GM12891 (cell line): ENCODE measurements at places on chromosomes 4 and X.
A peak's percentile ranks its signal among the peaks of the same experiment; 100 is the strongest.

DNA sequence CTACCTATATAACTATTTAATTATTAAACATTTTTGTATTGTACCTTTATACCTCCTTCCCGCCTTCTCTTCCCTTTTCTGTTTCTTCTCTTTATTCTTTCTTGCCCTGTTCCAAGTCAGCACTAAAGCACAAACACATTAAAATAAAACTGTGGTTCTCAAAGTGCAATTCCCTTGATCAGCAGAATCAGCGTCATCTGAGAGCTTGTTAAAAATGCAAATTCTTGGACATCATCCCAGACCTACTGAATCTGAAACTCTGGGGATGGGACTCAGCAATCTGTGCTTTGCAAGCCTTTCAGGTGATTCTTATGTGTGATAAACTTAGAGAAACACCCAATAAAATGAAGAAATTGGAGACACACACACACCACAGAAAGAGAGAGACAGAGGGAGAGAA is 178.4 kb upstream of the BMP3 start:
- no peak for DNase-seq

DNA sequence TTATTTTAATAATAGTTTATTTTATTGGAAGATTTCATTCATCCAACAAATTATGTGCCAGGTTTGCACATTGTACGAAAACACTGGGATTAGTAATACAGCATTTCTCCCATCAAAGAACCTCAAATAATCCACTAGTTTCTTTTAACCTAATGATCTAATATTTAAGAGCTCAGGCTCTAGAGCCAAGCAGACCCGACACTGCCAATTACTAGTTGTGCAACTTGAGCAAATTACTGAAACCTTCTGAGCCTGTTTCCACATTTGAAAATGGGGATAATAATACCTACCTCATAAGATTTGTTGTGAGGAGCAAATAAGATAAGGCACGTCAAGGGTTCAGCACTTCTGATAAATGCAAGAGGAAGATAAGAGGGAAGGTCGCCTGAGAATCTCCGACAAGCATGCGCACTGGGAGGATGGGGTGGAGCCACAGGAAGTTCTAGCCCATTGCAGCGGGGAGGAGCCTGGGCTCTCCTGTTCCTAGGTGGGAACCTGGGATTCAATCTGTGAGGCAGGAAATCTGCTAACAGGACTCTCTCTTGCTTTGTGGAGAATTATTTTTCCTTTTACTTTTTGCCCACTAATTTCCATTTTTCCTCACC is 141.5 kb upstream of the SMAD1 start:
- DNase-seq: no peak

DNA sequence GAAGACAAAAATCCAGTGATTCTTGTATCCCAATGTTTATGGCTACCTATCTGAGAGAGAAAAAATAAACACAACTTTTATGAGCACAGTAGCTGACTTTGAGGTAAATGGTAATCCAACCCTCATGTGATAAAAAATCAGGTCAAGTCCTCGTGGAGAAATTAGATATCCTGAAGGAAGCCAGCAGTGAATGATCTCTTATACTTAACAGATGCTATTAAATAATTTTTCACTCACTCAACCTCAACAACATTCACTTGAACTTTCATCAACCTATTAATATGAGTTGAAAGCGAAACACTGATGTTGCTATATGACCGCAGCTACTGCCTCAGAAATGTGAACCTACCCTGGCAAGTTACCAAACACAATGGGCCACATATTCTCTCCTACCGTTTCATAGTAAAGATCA is 105.4 kb downstream of the GPC3 start:
- DNase-seq: no peak

DNA sequence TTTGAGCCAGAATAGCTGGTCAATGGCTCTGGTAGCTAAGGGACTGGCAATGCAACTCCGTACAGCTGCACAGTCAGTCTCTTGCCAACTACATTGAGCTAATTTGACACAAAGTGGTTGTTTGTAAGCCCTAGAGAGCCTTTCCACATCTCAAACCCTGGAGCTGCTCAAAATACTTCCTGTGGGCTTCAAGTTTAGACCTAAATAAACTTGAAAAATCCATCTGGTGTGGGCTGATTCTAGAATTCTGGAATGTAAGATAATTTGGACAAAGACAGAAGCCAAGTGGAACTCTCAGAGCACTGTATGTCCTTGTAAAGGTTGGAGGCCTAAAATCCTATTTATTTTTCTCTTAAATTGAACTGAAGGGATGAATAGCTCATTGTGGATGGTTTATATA is 380.8 kb downstream of the SPRY1 start:
- DNase-seq: no peak

DNA sequence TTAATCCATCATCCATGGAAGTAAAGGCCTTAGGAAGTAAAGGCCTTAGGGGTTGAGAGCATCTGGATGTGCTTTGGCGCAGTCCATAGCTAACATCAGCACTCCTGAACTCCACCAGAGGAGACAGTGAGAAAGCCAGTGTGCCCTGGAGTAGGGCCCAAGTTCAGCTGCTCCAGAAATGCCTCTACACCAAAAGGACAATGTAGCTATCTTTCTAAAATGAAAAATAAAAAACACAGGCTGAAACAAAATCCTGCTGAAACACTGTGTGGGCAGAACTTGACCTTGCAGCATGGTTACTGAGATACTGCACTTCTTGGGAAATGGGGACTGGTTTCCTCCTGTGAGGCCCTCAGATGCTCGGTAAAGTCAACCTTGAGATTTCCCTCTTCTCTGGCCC is 29.3 kb downstream of the SH3RF1 start:
- no peak for DNase-seq

DNA sequence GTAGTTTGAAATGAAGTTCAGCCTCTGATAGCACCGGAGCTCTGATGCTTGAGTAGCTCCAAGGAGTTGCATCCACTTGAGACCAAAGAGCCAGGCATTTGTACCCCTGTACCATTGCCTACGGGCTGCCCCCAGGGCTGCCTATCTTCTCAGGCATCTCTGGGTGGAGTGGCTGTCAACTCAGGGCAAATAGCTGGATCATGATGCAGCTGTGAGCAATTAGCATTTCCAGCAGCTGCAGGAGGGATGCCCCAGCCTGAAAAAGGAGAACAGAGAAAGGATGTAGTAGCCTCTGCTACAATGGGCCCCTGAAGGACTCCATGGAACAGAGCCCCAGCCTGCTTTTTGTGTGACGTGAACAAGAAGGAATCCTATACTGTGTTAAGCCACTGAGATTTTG is 492.6 kb downstream of the BCOR start:
- no peak for DNase-seq

DNA sequence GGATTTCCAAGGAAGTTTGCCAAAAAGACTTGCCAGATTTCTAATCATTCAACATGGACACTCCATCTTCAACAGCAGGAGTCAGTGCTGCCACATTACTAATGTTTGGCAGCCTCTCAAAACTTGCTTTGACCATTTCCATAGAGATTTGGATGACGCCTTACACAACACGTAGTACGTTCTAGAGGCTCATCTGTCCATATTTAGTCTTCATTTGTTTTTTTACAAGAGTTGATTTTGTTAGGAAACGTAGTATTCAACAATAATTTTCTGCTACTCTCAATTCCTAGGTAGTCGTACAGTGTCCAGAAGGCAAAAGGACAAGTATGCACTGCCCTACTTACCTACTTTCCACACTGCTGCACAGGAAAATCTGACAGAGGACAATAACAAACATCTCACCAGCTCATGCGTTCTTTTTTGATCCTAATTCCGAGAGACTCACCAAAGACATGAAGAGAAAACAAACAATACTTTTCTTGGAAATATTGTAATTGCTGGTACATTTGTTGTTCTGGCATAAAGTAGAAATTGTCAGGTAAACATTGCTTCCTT is 117.3 kb downstream of the SNCA start:
- DNase-seq: no peak

- DNase-seq: no peak
These were observed 26.5 kb downstream of the STIM2 start for GRCh38 chr4:26887143-26887542.

GRCh38 chrX:2412131-2412530 is 88.6 kb downstream of the DHRSX start:
- no peak for DNase-seq

DNA sequence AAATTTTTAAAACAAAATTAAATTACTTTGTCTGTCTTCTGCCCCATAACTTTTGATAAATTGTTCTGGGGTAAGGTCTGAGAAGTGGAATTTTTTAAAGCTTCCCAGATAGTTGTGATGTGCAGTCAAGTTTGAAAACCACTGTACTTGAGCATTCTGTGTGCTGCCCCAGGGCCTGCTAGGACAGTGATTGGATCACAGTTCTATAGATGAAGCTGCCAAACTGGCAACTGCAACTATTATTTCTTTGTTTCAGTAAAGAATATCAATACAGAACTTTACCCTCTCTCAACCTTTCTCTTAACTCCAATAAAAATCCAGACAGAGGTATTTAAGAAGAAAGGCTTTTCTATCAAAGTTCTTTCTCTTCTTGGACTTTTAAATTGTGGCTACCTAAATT is at the start of gene OPRPN:
OPRPN (plus strand) TSS at position 361 of the 400 bp plus-strand sequence. CDS start 1,346 bp downstream, outside the sequence.
- DNase-seq: no peak

- no peak for DNase-seq
These were observed 54.8 kb upstream of the SRD5A3 start for GRCh38 chr4:55291227-55291640.

- DNase-seq: no peak
These were observed 98.4 kb upstream of the MAGEE2 start for GRCh38 chrX:75883446-75883845.

DNA sequence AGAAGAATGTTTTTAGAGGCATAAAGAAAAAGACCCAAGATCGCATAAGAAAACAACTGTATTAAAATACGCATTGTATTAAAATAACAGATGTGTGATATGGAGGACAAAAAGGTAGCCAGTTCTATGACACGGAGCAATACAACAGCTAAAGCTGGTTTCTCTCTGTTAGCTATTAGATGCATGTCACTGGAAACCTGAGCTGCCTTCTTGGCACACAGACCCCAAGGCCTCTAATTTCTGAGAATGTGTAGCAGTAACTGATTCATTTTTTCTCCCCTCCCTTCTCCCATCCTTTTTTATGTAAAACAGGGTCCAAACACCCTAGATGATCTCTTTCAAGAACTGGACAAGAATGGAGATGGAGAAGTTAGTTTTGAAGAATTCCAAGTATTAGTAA is 4.1 kb downstream of the S100G start:
- no peak for DNase-seq

DNA sequence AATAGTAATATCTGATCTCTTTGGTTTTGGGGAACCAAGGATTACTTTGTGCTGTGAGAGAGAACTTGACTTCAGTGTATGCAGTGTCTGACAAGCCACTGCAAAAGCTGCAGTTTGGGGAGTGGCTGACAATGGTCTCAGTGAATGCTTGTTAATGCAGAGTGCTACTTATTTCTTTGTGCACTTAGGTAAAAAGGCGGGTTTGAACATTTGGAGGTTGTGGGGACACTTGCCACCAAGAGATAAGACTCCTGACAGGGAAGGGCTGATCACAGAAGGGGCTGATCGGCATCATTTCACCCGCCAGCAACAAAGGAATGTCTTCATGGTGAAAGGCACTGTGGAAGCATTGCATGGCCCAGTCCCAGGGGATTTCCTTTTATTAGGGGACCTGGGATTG is 28.6 kb upstream of the USP46 start:
- DNase-seq: no peak

DNA sequence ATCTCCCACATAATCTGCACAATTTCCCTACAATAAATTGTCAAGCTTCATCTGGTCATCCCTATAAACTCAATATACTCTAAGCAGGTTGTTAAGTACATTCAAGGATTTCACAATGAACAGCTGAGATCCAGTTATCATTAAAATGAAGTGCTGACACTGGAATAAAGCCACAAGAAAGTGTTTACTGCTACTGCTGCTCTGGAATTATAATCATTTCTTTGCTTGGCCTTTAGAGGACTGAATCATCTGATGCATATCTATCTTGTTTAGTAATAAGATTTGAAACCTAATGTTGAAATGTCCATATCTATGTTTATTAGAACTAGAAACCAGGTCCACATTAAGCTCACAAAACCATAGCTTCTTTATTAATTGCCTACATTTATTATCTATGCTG is 338.6 kb upstream of the ZFP42 start:
- no peak for DNase-seq

DNA sequence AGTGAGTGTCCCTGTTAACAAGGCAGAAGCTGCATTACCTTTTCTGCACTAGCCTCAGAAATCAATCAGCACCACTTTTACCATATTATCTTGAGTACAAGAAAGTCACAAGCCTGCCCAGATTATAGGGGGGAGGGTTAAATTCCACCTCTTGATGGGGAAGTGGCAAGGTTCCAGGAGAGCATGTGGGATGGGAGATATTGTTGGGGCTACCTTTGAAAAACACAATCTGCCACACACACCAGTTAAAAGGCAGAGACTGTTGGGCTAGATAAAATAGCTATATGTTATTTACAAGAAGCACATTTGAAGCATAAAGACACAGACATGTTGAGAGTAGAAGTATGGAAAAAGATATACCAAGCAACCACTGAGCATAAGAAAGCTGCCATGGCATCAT is 6.6 kb upstream of the AVPR2 start:
- no peak for DNase-seq

GRCh38 chr4:109256818-109257217 is 45.6 kb downstream of the COL25A1 start:
- no peak for DNase-seq

- no peak for DNase-seq
These were observed 22.2 kb downstream of the TRIM61 start for GRCh38 chr4:164955107-164955805.

- DNase-seq: no peak
These were observed 32.9 kb upstream of the CYBB start for GRCh38 chrX:37746951-37747350.

GRCh38 chrX:20067709-20068561 is 48.8 kb downstream of the MAP7D2 start:
- DNase-seq: no peak

DNA sequence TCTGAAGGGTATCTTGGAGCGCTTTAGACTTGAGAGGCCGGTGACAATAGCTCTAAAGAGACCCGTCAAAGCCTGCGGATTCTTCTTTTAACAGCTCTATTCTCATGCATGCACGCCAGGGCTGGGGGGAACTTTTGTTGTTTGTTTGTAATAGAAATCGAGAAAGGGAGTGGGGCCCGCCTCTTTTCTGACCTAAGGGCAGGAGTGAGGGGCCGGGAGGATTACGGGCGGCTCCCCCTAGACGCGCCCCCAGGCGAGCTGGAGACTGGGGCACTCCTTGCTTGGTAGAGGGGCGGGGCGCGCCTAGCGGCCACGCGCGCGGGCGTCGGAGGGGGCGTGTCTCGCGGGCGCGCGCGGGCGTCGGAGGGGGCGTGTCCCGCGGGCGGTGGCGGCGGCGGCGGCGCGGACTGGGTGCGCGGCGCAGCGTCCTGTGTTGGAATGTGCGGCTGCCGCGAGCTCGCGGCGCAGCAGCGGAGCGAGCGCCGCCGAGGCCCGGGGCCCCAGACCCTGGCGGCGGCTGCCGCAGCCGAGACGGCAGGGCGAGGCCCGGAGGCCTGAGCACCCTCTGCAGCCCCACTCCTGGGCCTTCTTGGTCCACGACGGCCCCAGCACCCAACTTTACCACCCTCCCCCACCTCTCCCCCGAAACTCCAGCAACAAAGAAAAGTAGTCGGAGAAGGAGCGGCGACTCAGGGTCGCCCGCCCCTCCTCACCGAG is at the start of gene REST:
REST (plus strand) TSS at position 412 of the 717 bp plus-strand sequence. CDS start 2,739 bp downstream, outside the sequence.
- peak; percentile 60 for DNase-seq

- no peak for DNase-seq
These were observed 38.8 kb upstream of the TRPC5OS start for GRCh38 chrX:111837197-111837596.

- no peak for DNase-seq
These were observed 21.3 kb downstream of the ARHGAP24 start for GRCh38 chr4:85496126-85496849.
